Mesothelial cell of epicardium (in vitro differentiated cells): ENCODE measurements at places on chromosomes 1 and 21. TPM values are rescaled to one million over a fixed set of nuclear protein-coding genes. Genes with fewer than 3 reads are reported as not detected.

The FNDC10 gene
- 5.4 to 6.2 TPM (median 5.4 TPM) in 3 replicates for total RNA-seq

The ETV3L gene
- not detected in 3 replicates for total RNA-seq

The PER3 gene
- total RNA-seq: 11.1 to 11.5 TPM (median 11.1 TPM) in 3 replicates

The SHISAL2A gene
- total RNA-seq: 0.99 to 1.4 TPM (median 1.4 TPM) in 3 replicates

The ASCL5 gene
- total RNA-seq: not detected in 3 replicates

The HPDL gene
- 2.1 to 2.8 TPM (median 2.4 TPM) in 3 replicates for total RNA-seq

The ACTN2 gene
- 1.7 to 2.2 TPM (median 1.9 TPM) in 3 replicates for total RNA-seq

- no peak for DNase-seq
These were observed 41.0 kb downstream of the DEGS1 start for GRCh38 chr1:224223819-224224714.

DNA sequence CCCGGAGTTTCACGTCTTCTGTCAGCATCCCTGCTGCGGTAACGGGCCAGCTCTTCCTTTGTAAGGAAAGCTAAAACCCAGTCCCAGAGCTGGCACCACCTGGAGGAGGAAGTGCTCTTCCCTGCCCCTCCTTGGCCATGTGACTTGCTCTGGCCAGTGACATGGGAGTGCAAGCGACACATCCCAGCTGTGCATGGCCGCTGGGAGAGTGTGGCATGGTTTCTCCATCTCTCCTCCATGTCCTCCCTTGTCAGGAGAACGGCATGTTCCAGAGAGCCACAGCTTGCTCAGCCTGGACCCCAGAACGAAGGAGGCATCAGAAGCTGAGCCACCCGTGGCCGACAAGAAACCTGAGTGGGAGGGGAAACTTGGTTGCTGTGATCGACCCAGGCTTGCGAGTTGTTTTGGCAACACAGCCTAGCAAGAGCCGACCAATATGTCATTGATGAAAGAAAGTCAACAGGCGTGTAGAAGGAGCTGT is 2.7 kb upstream of the PRXL2B start:
- no peak for DNase-seq

- DNase-seq: no peak
These were observed 101.5 kb upstream of the TMEM51 start for GRCh38 chr1:15051882-15052528.

DNA sequence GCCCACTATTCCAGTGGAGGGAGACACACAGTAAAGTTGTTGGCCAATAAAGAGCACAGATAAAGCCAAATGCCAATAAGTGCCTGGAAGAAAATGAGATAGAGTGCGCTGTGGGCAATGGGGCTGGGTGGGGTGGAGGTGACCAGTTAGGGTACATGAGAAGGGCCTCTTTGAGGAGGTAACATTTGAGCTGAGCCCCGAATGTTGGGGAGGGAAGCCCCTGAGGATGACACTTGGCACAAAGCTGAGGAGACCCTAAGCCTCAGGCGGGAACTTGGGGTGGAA is 979 bp downstream of the S100A9 start:
- no peak for DNase-seq

DNA sequence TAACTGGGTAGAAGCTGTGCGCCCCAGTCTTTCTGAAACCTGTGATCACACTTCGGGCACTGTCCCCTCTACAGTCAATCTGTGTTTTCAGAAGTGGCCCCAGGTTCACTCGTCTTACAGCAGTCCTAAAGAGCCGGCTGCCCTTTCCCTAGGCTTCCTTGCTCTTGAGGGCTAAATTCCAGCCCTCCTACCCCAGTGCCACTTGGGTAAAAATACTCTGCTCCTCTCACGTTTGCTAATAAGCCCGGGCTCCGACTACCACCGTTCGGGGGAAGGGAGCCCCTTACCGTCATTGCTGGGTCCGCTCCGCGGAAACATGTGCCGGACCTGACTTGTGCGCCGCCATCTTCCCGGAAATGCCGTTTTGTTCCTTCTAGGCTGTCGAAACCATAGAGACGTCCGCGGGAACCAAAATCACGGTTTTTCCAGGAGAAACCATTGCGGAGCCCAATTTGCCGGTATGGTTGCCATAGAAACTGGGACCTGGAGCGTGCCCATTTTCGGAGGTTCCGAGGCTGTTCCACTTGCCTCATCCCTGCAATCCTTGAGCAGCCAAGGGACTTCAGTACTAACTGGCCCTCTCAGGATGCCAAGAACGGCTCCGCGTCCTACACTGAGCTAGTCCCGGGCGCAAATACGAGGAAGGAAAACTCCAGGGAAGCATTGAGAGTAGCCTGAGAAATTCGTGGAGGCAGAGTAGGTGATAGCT is at the start of gene GPATCH4:
TSS of gene GPATCH4 (minus strand) at position 358 of the 709 bp plus-strand sequence.
- DNase-seq: peak; percentile 71

DNA sequence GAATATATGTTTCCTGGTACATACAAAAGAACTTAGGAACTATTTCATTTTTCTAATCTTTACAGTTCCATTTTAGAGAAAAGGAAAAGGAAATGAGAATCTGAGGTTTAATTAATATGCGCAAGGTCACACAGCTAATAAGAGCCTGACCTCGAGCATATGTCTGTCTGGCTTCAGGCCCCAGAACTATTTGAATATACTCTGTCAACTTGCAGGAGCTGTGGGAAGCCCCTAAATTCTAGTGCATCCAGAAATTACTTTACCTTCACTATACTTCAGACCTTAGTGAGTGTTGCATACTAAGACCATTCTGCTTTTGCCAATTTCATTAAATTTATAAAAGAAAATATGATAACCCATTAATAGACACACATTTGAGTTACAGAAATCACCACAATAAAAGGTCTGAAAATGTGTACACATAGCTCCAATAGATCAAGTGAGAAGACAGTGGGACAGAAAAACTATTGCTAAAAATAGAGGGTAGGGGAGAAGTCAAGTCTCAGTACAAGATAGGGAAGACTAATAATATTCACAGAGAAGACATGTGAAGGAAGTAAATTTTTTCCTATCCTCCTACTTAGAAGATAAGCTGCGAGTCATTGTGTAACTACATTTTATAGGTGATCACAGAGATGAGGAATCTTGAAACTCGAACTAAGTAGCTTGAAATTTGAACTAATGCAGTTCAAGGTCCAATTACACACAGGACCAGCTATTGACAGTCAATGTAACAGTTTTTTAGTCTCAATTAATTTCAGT is 3.8 kb downstream of the RGS13 start:
- DNase-seq: no peak

DNA sequence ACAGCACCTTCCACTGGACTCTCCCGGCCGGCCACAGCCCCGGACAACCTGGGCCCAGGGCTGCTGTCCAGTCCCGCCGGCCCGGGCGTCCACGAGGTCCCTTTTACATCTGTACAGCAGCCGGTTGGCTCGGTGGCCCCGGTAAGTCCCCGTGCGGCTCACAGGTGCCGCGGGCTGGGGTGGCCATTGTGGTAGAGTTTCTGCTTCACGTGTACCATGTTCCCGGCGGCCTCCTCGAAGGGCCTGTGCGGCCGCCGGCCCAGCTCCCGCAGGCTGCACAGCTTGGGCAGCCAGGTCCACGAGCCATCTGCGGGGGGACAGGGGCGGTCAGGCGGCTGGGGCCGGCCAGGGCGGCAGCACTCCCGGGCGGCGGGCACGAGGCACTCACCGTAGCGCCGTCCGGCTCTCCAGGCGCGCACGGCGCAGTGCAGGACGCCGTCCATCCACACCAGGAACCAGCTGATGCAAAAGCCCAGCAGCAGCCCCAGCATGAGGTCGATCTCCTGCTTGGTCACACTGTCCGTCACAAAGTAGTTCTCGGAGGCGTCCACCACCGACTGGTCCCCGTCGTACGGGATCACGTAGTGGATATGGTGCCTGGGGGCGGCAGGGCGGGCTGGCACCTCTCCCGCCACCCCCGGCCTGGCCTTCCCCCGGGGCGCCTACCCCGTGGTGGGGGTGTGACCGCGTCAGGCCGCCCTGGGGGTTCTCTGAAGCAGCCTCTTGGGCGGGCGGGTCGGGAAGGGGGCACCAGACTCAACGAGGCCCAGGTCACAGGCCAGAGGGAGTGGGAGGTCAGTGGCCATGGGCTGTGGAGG is 5.0 kb downstream of the TMEM240 start:
- no peak for DNase-seq

DNA sequence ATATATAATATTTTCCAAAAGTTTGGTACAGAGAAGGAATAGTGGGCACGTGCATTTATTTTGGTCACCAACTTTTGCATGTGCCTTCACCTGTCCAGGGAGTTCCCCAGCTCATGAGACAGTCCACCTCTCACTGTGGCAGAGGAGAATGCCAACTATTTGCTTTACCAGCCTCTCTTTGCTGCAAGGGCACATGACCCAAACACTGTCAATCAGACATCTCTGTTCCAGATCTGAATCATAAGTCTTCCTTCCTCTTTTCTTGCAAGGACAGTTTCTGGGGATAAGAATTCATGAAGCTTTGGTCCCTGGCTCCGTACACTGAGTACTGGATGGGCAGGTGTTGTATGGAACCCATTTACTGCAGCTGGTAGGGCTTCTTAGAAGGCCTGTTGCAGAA is 38.6 kb downstream of the C1orf87 start:
- DNase-seq: no peak

- no peak for DNase-seq
These were observed 111.5 kb upstream of the ETV3 start for GRCh38 chr1:157249739-157250138.

GRCh38 chr1:33330906-33331305 is 10.0 kb upstream of the A3GALT2 start:
- DNase-seq: no peak

- DNase-seq: no peak
These were observed 8.0 kb upstream of the RGS13 start for GRCh38 chr1:192627901-192628300.

GRCh38 chr1:217561446-217561845 is 69.4 kb downstream of the GPATCH2 start:
- DNase-seq: no peak

DNA sequence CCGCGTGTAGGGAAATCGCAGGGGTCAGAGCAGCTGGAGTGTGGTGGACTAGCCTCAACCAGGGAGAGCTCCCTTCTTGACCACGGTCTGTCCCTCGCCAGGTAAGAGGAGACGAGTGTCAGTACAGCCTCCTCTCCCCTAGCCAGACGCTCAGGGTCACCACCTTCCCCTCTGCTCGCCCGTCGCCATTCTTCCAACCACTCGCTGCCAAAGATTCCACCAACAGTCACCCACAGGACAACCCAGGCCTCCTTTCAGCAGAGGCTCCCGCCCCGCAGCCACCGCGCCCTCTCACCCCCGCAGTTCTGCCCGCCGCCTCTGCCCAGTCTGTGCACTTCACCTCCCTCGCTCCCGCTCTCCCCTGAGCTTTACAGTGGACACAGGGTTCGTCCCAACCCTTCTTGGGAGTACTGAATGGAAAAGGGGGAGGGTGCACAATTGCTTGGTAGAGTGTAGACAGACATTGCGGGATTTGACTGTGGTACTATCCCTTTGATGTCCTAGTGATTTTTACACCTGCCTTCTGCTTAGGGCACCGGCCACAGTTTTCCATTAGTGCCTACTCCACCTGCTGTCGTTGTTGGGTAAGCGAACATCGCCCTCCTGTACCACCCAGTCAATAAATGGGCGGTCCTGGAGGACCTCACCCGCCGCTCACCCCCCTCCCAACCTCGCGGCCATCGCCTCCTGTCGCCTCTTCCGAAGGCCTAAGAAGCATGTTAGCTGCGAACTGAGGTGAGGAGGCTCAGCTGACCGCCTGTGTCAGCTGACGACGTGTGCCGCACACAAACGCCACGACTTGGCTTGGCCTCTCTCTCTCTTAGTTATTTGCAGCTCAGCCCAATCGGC is 9.2 kb upstream of the NBPF11 start:
- DNase-seq: no peak

DNA sequence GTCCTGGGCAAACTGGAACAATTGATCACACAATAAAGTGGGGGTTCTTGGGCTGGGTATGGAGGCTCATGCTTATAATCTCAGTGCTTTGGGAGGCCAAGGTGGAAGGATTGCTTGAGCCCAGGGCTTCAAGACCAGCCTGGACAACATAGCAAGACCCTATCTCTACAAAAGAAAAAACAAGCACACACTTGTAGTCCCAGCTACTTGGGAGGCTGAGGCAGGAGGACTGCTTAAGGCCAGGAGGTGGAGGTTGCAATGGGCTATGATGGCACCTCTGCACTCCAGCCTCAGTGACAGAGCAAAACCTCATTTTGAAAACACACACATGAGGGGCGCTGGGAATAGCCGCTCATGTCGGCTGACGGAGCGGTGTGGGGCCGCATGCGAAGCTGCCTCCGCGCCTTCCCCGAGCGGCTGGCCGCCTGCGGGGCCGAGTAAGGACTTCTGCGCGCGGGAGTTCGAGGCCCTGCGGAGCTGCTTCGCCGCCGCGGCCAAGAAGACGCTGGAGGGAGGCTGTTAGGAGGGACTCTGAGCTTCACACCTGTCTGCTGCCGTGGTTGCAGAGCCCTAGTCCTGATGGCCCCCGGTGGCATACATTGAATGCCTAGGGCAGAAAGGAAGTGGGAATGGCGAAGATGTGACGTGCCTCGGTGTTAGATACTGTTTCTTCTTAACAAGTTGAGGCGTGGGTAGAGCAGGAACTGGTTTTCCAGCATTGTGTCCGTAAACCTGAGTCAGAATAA is 59.5 kb downstream of the ACBD3 start:
- no peak for DNase-seq

DNA sequence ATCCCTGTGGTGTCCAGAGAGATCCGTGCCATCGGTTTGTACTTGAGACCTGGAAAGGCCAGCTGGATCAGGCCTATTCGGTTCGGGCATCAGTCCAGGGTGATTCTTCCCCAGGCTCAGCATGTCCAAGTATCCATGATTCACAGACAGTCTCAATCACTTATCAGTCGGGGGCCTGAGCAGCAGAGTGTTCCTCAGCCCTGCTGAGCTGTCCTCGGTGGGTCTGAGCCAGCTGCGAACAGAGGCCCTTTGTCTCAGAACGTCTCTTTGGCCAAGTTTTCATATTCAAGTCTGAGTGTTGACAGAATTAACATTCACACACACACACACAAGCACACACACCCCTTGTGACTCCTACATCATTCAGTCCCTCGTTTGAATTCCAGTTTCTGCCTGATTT is 33.4 kb upstream of the OSBPL9 start:
- no peak for DNase-seq

- DNase-seq: no peak
These were observed 28.0 kb downstream of the KIAA2013 start for GRCh38 chr1:11898086-11898785.

DNA sequence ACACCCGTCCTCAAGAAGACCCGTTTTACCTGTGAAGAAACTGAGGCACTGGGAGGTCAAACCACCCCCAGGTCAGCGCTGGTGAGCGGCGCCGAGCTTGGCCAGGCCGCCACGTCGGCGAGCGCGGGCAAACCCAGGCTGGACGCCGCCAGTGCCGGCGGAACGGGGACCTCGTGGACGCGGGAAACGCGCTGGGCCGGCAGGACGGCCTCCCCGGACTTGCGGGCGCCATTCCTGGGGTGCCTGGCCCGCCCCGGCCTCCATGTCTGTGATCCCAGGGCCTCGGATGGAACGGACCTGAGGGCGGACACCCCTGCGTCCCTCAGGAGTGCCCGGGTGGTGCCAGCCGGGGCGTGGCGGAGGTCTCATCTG is 764 bp upstream of the SUMO3 start:
- no peak for DNase-seq
